ENCODE measurements at places on chromosomes 3 and 15.

DNA sequence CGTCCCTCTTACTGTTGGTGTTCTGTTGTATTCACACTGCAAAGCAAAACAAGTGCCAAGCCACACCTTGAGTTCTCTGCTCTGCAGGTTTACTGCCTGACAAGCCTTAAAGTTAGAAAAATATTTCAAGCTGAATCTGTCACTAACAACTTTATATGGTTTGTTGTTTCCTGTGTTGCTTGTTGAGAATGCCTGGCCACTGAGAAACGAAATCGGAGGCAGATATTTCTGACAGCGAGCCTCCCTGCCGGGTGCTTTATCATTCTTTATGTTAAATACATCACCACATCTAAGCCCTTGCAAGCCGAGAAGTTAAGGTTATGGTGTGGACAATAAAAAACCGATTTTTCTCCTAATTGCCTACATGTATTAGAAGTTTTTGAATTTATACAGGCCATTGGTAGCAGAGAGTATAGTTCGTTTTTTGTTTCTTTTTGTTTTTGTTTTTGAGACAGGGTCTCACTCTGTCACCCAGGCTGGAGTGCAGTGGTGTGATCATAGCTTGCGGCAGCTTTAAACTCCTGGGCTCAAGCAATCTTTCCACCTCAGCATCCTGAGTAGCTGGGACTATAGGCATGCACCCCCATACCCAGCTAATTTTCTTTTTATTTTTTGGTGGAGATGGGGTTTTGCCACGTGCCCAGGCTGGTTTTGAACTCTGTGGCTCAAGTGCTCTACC is 188.4 kb upstream of the ICE2 start:
- no peak for DNase-seq

DNA sequence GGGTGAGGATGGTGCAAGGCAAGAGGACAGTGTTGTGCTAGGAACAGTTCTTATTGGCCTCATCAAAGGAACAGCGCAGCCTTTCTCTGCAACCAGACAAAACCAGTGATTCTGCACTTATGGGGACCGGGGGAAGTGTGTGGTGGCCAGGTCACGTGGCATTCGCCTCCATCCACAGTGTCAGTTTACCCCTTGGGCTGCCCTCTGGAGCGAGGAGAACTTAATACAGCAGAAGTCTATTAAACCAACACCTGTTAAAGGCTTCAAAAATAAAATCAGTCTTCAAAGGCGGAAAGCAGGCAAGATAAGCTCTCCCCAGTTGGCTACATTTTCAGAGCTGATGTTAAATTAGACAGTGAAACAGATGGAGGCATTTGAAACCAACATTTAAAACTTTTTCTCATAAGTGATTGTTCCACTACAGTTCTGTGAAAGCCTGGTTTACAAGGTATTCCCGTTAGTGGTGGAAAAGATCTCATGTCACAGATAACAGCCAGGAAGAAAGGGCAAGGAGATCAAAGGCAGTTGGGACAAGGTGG is 75.2 kb downstream of the LRIG1 start:
- no peak for DNase-seq

GRCh38 chr15:57273402-57273801 is 102.9 kb upstream of the CGNL1 start:
- DNase-seq, result no peak

GRCh38 chr3:4584456-4585249 is 91.5 kb downstream of the ITPR1 start:
- DNase-seq, result no peak

DNA sequence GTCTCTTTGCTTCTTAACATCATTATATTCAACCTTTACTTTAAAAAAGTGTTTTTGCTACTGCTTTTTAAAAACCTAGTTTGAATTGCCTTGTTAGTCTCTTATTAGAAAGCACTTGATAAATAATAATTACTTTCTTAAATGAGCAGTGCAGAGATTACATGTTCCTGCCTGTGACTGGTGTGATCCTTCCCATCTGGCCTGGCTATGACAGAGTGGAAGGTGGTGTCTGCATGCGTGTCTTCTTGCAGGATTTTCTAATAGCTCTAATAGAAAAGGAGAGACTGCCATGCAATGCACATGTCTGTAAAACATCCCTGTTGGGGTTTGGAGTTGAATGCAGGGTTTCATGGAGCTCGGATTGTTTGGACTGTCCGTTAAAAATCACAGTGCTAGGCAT is 425.8 kb upstream of the TPM1 start:
- no peak for DNase-seq

DNA sequence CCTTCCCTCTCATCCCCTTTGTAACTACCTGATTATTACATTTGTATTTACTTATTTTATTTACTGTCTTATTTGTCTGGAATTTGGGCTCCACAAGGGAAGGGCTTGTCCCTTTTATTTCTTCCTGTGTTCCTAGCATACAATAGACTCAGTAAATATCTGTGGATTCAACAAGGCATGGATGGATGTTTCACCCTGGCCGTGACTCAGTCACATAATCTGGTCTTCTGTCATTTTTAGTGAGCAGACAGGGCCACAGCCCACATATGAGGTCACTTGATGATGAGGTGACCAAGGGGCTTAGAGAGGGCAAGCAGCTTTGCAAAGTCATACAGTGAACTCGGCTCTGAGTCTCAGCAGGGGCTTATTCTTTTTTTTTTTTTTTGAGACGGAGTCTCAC is 7.8 kb upstream of the DAG1 start:
- no peak for DNase-seq

DNA sequence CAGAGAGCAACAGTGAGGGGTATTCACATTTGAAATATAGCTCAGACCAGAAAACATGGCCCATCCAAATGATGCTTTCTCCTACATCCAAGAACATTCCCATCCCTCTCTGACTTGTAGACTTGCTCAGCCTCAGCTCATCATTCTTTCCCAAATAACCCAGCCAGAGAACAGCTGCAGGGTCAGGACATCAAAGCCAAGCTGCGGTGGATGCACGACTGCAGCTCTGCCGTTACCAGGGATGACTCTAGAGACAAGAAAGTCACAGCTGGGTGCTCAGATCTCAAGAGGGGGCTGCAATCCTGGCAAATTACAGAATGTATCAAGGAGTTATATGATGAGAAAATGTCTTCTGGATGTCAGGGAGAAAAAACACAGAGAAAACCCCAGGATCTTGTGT is 944.3 kb downstream of the NTRK3 start:
- no peak for DNase-seq

- DNase-seq, result no peak
Measured at GRCh38 chr3:25056036-25056755, 371.9 kb upstream of the RARB start.

GRCh38 chr15:99963096-99963825 is 230.0 kb upstream of the LYSMD4 start:
- no peak for DNase-seq

DNA sequence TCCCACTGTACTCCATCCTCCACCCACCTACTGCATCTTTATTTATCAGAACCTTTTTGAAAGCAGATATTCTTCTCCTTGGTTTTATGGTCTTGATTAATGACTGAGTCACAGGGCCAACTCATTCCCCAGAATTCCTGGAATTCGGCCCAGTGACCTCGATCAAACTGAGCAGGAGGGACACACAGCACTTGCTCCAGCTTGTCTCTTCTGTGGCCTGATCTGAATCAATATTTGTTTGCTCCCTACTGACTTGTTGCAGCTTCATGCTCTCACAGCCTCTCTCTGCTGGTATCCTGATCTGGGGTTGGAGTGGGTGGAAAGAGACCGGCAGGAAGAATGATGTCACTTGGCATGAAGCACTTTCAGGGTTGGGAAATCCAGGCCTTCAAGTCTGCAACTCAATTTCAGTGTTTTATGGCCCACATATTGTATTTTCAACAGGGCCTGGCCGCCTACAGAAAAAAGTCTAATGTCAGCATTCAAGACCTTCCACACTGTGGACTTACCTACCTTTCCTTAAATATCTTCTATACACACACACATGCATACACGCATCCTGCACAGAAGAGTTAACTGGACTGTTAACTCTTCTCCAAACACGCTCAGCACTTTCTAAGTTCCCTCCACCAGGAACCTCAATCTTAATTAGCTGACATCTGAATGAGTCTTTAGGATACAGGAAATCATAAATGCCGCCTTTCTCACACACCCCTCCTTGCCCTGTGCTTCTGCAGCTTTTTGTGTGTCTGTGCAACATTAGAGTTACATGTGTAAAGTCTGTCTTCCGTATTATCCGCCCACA is 4.6 kb downstream of the ANXA2 start:
- DNase-seq, result no peak

- DNase-seq, result no peak
Measured at GRCh38 chr3:128556384-128556783, 63.4 kb upstream of the GATA2 start.

GRCh38 chr3:138774529-138775253 is 60.0 kb downstream of the PIK3CB start:
- DNase-seq, result no peak

DNA sequence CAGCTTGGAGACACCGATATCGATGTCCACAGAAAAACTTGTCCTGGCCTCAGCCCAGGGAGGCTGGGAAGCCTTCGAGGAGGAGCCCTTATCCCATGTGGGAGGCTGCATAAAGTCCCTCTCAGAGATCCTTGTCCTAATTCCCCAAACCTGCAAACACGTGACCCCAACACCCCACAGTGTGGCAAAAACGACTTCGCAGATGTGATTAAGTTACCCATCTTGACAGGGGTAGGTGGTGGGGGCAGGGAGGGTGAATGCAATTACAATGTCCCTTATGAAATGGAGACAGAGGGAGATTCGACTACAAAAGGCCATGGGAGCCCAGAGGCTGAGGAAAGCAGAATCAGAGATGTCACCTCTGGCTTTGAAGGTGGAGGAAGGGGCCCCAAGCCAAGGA is 2.3 kb upstream of the TLR9 start:
- no peak for DNase-seq

GRCh38 chr3:45807133-45807532 is 10.8 kb upstream of the SLC6A20 start:
- DNase-seq, result no peak

GRCh38 chr15:91307601-91308000 is 207.5 kb downstream of the SV2B start:
- no peak for DNase-seq

DNA sequence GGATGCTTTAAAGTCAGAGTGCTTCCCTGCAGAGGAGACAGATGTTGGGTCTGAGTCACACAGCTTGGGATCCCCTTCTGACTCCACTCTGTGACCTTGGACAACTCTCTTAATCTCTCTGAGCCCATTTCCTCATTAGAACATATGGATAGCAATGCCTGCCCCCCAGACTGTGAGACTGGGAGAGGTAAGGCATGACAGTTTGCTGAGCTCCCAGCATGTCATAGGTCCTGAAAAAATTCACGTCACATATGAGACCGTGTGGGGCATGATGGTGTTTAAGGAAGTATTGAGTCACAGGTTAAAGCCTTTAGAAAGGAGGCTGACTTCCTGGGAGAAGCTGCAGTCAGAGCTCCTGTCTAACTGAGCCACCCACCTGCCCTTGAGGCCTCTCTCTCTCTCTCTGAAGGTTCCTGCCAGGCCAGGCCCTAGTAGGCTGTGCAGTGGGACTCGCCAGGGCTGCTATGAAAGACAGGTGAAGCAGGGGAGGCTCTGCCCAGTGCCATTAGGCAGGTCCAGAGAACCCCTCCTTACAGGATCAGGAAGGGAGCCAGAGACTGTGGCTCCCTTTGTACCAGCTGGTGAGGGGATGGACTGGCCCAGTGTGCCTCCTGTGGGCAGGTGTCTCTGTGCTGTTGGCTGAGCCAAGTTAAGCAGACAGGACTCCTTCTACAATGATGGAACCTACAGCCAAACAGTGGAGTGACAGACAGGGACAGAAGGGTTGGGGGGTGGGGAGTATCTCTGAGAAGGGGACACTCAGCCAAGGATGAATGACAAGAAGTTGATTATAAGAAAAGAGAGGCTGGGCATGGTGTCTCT is 19.5 kb upstream of the DOCK3 start:
- no peak for DNase-seq

- no peak for DNase-seq
Measured at GRCh38 chr3:154247806-154248415, 76.4 kb downstream of the DHX36 start.

DNA sequence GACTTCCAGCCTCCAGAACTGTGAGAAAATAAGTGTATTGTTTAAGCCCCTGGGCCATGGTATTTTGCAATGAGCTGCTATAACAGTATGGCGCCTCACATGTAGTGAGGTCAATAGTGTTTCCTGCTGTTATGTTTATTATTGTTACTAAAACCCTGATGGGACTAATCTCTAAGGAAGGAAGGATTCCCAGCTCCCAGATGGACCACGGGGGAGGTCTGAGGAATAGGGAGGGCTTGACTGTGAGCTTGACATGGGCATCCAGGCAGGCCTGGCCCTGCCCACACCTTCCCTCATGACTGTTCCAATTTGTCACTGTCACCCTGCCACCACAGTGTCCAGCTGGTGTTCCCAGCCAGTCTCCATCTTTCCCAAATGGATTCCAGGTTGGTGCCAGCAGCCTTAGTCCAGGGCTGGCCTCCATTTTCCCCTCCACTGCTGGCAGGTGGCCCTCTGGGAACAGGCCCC is 14.5 kb upstream of the SLC41A3 start:
- DNase-seq, result no peak

DNA sequence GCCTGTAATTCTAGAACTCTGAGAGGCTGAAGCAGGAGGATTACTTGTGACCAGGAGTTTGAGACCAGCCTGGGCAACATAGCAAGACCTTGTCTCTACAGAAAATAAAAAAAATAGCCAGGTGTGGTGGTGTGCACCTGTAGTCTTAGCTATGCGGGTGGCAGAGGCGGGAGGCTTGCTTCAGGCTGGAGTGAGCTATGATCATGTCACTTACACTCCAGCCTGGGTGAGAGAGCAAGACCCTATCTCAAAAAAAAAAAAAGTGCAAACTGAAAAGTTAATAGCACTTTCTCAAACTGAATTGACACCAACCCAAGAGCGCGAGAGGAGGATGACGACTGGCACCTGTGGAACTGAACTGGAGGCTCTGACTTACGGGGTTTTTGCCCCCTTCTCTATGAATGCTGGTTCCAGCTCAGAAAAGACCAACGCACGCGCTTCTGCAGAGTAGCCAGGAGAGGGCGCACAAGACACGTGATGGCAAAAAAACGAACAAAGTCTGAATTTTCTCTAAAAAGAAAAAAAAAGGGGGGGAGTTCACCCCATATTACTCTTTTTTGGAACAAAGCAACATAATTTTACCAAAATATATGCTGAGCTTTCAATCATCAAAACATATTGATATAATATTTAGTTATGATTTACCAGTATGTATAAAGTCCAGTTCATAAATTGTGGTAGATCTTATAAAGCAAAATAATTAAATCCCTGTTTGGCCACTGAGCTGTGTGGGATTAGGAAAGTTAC is 23.7 kb downstream of the CFAP92 start:
- no peak for DNase-seq

GRCh38 chr15:85609492-85609891 is 185.2 kb downstream of the KLHL25 start:
- DNase-seq, result no peak

- DNase-seq, result no peak
Measured at GRCh38 chr3:112572701-112573100, 10.9 kb downstream of the SLC35A5 start.

- DNase-seq, result no peak
Measured at GRCh38 chr3:152496286-152496685, 227.6 kb downstream of the MBNL1 start.

- DNase-seq, result peak; percentile 45
Measured at GRCh38 chr15:42619656-42620371, 44.4 kb downstream of the STARD9 start.

GRCh38 chr15:52021892-52022540 is 3.0 kb downstream of the MAPK6 start:
- DNase-seq, result no peak

Data from iPS DF 6.9 (cell line).